ENCODE measurements at places on chromosomes 1 and 21. TPM values are rescaled to one million over a fixed set of nuclear protein-coding genes. Genes with fewer than 3 reads are reported as not detected.

The ANGPTL3 gene
- not detected for total RNA-seq

The AMPD1 gene
- not detected for total RNA-seq

The CEP104 gene
- total RNA-seq, result 17.5 TPM

The NTRK1 gene
- 0.81 TPM for total RNA-seq
